Dorsolateral prefrontal cortex (tissue), 122 donors: ENCODE measurements at places on chromosomes 5 and 9. TPM values are rescaled to one million over a fixed set of nuclear protein-coding genes. Genes with fewer than 3 reads are reported as not detected.

The SLC35A4 gene
- total RNA-seq = 26.5 TPM

The ORM2 gene
- not detected for total RNA-seq

The RNF183 gene
- not detected for total RNA-seq

The AGXT2 gene
- total RNA-seq = not detected

The CDC20B gene
- not detected for total RNA-seq

The GRXCR2 gene
- total RNA-seq = not detected

The CCNI2 gene
- total RNA-seq = not detected

The PKN3 gene
- 2.6 TPM for total RNA-seq

The SPATA31D4 gene
- not detected for total RNA-seq

The GGTA1 gene
- total RNA-seq = 11.1 TPM

The SMARCA2 gene
- total RNA-seq = 284 TPM

DNA sequence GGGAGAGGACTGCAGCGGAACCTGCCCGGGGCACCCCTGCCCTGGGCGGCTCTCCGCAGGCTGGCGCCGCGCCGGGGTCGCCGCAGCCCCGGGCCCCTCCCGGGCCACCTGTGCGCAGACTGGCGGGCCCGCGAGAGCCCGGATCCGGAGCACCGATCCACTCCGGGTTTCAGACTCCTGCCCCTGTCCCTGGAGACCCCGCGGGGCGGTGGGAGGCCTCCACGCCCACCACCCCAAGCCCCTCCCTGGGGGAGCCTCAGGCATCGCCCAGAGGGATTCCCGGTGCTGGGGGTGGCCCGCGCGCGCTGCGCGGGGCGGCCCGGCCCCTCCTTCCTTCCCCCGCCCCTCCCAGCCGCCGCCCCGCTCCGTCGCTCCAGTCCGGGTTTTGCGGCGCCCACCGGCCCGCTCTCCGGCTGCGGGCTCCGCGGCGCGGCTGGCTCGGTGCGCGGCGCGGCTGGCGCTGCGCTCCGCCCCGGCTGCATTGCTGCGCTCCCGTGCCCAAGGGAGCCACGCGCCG lies at the start of gene UNC5A:
Gene UNC5A, plus strand, starts transcription at position 479 of the 517 bp plus-strand sequence. CDS start 192 bp downstream, outside the sequence.
- DNase-seq = peak; percentile 72

DNA sequence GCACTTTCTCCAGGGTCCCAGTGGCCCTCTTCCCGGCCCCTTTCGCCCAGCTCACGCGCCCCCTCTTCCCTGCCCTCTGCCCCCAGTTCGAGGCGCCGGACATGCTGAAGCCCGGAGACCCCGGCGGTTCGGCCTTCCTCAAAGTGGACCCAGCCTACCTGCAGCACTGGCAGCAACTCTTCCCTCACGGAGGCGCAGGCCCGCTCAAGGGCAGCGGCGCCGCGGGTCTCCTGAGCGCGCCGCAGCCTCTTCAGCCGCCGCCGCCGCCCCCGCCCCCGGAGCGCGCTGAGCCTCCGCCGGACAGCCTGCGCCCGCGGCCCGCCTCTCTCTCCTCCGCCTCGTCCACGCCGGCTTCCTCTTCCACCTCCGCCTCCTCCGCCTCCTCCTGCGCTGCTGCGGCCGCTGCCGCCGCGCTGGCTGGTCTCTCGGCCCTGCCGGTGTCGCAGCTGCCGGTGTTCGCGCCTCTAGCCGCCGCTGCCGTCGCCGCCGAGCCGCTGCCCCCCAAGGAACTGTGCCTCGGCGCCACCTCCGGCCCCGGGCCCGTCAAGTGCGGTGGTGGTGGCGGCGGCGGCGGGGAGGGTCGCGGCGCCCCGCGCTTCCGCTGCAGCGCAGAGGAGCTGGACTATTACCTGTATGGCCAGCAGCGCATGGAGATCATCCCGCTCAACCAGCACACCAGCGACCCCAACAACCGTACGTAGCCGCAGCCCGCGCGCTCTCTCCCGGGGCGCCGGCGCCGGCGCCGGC lies 1.0 kb downstream of the PRDM6 start:
- no peak for DNase-seq

- no peak for DNase-seq
Observed at GRCh38 chr5:104186510-104186909, 623.9 kb upstream of the NUDT12 start.

DNA sequence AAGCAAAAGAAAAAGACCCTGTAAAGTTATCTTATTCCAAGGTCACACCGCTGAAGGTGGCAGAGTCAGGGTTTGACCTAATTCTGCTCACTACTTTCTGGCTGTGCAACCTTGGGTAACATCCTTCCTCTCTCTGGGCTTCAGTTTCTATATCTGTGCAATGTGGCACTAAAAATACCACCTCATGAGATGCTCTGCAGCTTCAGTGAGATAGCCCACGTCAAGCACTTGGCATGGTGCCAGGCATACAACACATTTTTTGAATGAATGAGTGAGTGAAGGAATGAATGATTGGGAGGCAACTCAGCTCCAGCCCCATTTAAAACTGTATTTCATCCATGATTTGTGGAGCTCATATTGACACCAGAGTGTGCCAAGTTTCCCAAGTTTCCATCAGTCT lies 62.3 kb downstream of the FOXI1 start:
- DNase-seq = no peak

DNA sequence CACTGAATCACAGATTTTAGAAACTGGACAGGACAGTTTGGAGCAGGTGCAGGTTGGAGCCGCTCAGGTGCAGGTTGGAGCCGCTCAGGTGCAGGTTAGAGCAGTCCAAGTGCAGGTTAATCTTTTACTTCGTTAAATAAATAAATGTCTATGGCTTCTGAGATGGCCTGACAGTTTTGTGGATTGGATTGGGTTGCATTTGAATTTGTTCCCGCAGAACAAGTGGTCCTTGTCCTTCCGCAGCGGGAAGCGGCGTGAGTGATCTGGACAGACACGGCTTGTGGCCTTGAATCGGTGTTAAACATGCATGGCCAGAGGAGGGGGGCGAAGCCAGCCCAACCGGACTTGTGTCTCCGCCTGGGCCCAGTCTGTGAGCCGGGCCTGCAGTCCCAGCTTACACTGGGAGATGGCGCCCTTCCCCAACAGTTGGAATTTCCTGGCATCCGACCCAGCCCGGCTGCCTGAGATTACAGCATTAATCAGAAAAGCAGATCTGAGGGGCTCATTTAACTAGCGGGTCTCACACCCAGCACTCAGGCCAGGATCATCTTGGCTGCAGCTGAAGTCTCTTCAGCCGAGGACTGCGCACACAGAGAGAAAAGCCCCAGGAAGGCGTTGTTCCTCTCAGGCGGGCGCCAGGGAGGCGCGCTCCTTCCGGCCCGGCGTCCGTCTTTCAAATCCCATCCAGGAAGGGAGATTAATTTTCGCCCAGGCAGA lies 1.5 kb upstream of the OLFM1 start:
- peak; percentile 84 for DNase-seq

DNA sequence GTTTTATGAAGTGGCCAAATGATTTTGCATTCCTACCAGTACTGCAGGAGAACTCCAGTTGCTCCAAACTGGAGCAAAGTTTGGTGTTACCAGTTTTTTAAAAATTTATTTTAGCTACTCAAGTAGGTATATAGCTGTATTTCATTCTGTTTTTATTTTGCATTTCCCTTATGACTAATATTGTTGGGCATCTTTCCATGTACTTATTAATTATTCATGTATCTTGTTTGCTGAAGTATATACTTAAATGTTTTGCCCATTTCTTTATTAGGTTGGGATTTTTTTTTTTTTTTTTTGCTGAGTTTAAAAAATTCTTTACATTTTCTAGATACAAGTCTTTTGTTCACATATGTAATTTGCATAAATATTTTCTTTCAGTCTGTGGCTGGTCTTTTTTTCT lies 386.6 kb upstream of the DAB2 start:
- no peak for DNase-seq

DNA sequence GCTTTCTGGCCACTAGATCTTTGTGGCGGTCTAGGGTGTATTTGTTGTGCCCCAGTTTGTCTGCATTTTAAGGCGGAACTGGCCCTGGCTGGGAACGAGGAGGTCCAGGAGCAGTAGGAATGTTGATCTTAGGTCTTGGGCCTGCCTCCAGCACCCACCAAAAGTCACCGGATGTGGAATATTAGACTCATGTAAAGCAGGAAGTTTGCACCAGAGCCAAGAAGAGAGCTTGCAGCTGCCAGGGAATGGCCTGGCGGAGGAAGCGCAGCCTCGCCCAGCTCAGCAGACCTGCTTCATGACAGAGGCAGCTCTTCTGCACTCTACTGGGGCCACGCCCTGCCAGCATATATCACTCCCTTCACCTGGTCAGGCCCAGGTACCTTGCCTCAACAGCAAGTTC lies 3.3 kb downstream of the GPX3 start:
- no peak for DNase-seq

GRCh38 chr9:112817860-112818203 lies 67.3 kb downstream of the SNX30 start:
- DNase-seq = no peak

- DNase-seq = no peak
Observed at GRCh38 chr9:3751125-3751758, 225.4 kb upstream of the RFX3 start.

GRCh38 chr9:115777610-115778009 lies 376.0 kb upstream of the PAPPA start:
- DNase-seq = no peak

GRCh38 chr5:63963080-63963735 lies 963 bp upstream of the HTR1A start:
- peak; percentile 50 for DNase-seq

GRCh38 chr5:152170350-152170749 lies 234.7 kb downstream of the NMUR2 start:
- no peak for DNase-seq
